ENCODE measurements at places on chromosomes 2 and 18.

GRCh38 chr2:70712916-70713315, 55.1 kb downstream of the ADD2 start:
- no peak for DNase-seq

GRCh38 chr2:228901531-228901930, 369.6 kb downstream of the PID1 start:
- no peak for DNase-seq

DNA sequence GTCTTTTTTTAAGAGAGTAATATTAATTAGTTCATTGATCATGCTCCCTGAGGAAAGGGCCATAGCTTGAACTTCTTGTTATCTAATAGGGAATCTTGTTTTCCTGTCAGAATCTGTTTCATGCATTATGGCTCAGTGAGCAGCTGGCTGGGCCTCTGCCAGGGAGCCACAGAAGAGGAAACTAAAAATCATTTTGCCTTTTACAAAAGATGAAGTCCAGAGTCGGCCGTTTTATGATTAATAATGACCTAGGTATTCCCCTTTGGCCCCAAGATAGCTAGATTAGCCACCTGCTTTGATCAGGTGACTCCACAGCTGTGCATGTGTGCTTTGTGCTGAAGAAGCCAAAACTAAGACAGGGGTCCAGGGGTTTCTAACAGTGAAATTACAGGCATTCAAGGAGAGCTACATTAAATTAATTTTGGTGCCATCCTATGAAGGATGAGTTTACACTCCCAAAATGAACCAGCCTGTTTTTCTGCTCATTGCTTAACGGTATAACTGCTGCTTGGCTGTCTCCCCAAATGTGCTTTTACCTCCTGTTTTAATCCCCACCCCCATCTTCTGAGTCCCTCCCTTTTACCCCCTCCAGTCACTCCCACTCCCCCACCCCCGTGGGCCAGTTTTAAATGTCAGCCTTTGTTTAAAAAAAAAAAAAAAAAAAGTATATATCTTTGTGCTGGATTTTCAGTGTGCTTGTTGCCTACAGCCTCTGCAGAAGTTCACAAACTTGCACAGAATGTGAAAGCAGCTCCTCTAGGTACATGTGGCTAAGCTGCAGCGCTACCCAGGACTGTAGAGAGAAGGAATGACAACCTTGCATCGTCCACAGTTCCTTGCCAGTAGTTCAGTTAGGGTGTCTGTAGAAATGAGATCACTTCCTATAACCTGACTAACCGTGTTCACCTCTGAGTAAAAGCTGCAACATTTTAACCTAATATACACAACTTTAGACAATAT, 93.1 kb downstream of the CABLES1 start:
- DNase-seq, result no peak

GRCh38 chr2:189601043-189601442, 20.5 kb upstream of the SLC40A1 start:
- no peak for DNase-seq

DNA sequence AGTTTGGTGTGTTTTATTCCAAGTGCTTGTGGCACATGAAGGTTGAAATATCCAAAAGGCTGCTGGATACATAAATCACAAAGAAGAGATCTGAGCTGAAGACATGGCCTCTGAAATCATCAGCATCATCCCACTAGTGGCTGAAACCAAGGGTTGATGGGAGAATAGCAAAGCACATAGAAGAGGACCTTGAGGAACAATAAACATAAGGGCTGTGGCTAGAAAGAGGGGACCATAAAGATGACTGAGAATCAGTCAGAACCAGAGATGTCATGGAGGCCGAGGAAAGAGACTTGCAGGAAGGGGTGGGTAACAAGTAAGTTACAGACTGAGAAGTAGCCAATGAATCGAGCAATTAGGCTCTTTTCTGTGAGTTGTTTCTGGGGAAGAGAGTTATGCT, 116.8 kb downstream of the CDC42EP3 start:
- DNase-seq, result no peak

DNA sequence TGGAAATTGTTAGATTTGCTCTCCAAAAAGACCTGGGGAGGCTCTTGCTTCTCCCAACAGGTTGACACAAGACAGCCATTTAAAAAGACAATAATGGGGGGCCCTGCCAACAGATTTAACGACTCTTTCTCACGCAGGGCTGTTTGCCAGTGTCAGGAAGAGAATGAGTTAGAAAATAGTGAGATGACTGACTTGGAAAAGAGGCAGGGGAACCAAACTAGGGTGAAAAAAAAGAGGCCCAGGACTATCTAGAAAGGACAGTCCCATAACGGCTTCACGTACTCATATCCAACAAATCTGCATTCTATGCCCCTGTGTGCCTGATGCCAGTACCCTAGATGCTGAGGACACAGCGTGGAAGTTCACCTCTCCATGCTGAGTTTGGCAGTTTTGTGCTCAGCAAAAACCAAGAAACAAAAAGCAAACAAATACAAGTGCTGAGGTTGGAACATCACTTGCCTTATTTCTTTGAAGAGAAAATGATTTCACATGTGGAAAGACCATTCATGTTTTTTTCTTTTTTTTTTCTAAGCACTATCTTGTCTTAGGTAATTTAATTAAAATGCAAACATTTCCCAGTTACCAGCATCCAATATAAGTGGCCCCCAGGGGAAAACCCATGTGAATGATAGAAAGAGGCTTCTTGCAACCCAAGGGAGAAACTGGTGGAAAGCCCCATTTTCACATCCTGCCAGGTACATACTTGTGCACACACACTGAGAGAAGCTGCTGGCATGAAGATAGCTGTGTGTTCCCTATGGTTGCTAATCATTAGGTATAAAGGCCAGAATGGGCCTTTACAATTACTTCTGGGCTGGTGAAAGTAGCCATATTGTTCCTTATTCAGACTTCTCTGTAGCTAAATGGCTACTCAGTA, 10.6 kb upstream of the WIPF1 start:
- no peak for DNase-seq

DNA sequence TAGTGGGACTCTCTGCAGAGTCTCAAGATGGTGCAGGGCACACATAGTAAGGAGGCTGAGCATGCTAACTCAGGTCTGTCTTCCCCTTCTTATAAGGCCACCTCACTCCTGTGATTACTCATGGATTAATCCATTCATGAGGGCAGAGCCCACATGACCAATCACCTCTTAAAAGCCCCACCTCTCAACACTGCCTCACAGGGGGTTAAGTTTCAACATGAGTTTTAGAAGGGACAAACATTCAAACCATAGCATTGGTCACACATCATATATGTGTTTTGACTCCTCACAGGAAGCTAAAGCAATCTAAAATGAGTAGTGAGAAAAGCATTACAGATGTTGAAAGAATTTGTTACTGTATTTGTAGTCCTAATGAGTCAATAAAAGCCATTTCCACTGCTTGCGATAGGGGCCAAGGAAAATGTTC, 57.5 kb downstream of the DTNA start:
- no peak for DNase-seq

GRCh38 chr18:46636040-46636630, 20.9 kb downstream of the LOXHD1 start:
- DNase-seq, result no peak

- DNase-seq, result no peak
Observed at GRCh38 chr18:13762690-13763439, 36.4 kb downstream of the RNMT start.

- no peak for DNase-seq
Observed at GRCh38 chr2:234496055-234496834, 636 bp downstream of the ARL4C start.

- no peak for DNase-seq
Observed at GRCh38 chr2:226548732-226549131, 250.9 kb downstream of the IRS1 start.

DNA sequence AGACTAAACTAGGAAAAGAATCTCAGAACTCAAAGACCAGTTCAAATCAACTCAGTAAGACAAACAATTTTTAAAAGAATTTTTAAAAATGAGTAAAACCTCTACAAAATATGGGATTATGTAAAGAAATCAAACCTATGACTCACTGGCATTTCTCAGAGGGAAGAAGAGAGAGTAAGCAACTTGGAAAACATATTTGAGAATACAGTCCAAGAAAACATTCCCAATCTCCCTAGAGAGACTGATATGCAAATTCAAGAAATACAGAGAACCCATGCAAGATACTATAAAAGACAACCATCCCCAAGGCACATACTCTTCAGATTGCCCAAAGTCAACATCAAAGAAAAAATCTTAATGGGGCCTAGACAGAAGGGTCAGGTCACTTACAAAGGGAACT, 162.7 kb downstream of the WDPCP start:
- no peak for DNase-seq
